Pulmonary artery endothelial cell (primary cell): ENCODE measurements at places on chromosomes 11 and 22.

DNA sequence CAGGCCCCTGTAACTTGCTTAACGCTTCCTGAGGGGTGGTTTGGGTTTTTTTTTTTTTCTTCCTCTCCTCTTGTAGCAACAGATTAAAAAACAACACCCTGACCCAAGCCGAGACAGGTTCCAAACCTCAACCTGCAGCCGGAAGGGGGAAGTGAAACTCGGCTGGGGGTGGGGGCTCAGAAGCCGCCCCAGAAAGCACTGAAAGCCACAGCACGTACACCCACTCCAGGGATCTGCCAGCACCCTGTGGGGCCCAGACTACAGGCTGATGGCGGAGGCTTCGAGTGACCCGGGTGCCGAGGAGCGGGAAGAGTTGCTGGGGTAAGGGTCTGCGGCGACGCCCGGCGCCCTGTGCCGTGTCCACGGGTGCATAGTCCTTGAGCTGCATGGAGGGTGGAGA is at the start of gene LSP1:
Gene LSP1, plus strand, starts transcription at position 208 of the 400 bp plus-strand sequence. Its CDS starts 61 bp downstream, at position 269.
- no peak for DNase-seq

GRCh38 chr11:88101881-88102597 is 73.2 kb downstream of the RAB38 start:
- no peak for DNase-seq

DNA sequence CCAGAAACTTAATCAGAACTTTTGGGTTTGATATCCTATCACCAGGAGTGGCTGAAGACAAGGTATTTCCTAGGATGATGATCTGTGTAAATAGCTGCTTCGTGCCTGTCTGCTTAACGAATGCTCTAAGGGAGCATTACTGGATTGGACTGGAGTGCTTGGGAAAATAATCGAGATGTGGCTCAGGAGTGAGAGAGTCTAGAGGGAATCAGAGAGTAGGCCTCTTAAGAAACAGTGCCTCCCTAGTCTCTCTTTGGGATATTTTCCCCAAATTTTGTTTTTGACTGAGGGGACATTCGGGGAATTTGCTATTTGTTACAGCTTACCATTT is 2.5 kb downstream of the MAML2 start:
- DNase-seq = no peak

GRCh38 chr11:2041963-2042362 is 44.3 kb upstream of the H19 start:
- DNase-seq = no peak

- no peak for DNase-seq
Observed at GRCh38 chr11:57302489-57302888, 22.3 kb downstream of the TNKS1BP1 start.
